Renal cortex interstitium (tissue), 15 donors: ENCODE measurements at places on chromosomes 3 and 15. TPM values are rescaled to one million over a fixed set of nuclear protein-coding genes. Genes with fewer than 3 reads are reported as not detected.

The RTF1 gene
- 66.3 TPM for polyA plus RNA-seq

The TRH gene
- polyA plus RNA-seq = 0.16 TPM

The FGD5 gene
- polyA plus RNA-seq = 22.9 TPM

The MYO5A gene
- polyA plus RNA-seq = 7.4 TPM

The CATSPER2 gene
- polyA plus RNA-seq = 4.3 TPM

The C15orf62 gene
- polyA plus RNA-seq = 2.1 TPM

The CAV3 gene
- polyA plus RNA-seq = 0.51 TPM

The DAZL gene
- not detected for polyA plus RNA-seq

The ADIPOQ gene
- polyA plus RNA-seq = 0.01 TPM

The CPNE4 gene
- polyA plus RNA-seq = 0.29 TPM

The GPR62 gene
- 0.53 TPM for polyA plus RNA-seq

The MSL2 gene
- polyA plus RNA-seq = 42.0 TPM

The RSRC1 gene
- 34.6 TPM for polyA plus RNA-seq

The MME gene
- 427 TPM for polyA plus RNA-seq

The CLSTN2 gene
- 2.6 TPM for polyA plus RNA-seq

The GOLGA8R gene
- polyA plus RNA-seq = 3.1 TPM

The VGLL3 gene
- 4.0 TPM for polyA plus RNA-seq

The LIPH gene
- polyA plus RNA-seq = 2.0 TPM

The SHF gene
- 20.4 TPM for polyA plus RNA-seq

The ACTC1 gene
- 1.2 TPM for polyA plus RNA-seq

The ANKRD34C gene
- 0.05 TPM for polyA plus RNA-seq

The GATM gene
- 255 TPM for polyA plus RNA-seq

The ESYT3 gene
- 1.4 TPM for polyA plus RNA-seq

The DNASE1L3 gene
- polyA plus RNA-seq = 4.4 TPM

The GOLGA8G gene
- polyA plus RNA-seq = 0.08 TPM

The SLCO2A1 gene
- 16.9 TPM for polyA plus RNA-seq

The ST3GAL6 gene
- polyA plus RNA-seq = 56.4 TPM

The SLC41A3 gene
- polyA plus RNA-seq = 74.3 TPM

The PTH1R gene
- 172 TPM for polyA plus RNA-seq

The SCN11A gene
- 0.66 TPM for polyA plus RNA-seq

The SIDT1 gene
- 2.7 TPM for polyA plus RNA-seq

The FEZF2 gene
- not detected for polyA plus RNA-seq

The CCDC13 gene
- polyA plus RNA-seq = 3.5 TPM

The MASP1 gene
- 10.4 TPM for polyA plus RNA-seq

The RHOA gene
- 531 TPM for polyA plus RNA-seq

The VGLL4 gene
- 109 TPM for polyA plus RNA-seq

The IL16 gene
- polyA plus RNA-seq = 5.4 TPM

The CLDN16 gene
- polyA plus RNA-seq = 35.9 TPM

The CSPG4 gene
- 7.3 TPM for polyA plus RNA-seq

The LSAMP gene
- polyA plus RNA-seq = 11.2 TPM

The PROK2 gene
- polyA plus RNA-seq = 0.29 TPM

The SPATA12 gene
- 0.12 TPM for polyA plus RNA-seq

The DNAH12 gene
- 1.1 TPM for polyA plus RNA-seq

The INSYN1 gene
- 22.8 TPM for polyA plus RNA-seq

The P2RY1 gene
- 2.9 TPM for polyA plus RNA-seq

The ACKR4 gene
- 2.1 TPM for polyA plus RNA-seq
